ENCODE measurements at places on chromosomes 4 and X.

DNA sequence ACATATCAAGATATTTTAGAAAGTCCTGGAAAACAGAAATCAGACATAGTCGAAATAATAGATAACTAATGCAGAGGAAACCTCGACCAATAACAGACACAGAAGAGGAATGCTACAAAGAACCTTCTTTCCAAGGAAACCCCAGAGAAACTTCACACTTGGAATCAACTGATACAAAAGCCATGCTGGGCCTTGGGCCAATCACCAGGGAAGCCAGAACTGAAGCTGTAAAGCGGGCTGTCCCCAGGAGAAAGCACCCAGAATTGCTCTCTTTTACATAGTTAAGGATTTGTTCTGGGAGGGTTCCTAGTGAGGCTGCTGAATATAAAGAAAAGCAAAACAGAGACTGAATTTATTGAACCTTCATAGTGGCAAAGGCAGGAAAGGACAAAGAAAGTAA, 100.5 kb downstream of the PRDM5 start:
- H3K4me3 ChIP-seq = no peak overlapping the region
- H3K27ac ChIP-seq = no peak overlapping the region
- no peaks in the 10 kb centered on the region for H3K27me3 ChIP-seq
- H3K36me3 ChIP-seq = no peaks in the 10 kb centered on the region
- H3K4me1 ChIP-seq = no peaks in the 10 kb centered on the region

DNA sequence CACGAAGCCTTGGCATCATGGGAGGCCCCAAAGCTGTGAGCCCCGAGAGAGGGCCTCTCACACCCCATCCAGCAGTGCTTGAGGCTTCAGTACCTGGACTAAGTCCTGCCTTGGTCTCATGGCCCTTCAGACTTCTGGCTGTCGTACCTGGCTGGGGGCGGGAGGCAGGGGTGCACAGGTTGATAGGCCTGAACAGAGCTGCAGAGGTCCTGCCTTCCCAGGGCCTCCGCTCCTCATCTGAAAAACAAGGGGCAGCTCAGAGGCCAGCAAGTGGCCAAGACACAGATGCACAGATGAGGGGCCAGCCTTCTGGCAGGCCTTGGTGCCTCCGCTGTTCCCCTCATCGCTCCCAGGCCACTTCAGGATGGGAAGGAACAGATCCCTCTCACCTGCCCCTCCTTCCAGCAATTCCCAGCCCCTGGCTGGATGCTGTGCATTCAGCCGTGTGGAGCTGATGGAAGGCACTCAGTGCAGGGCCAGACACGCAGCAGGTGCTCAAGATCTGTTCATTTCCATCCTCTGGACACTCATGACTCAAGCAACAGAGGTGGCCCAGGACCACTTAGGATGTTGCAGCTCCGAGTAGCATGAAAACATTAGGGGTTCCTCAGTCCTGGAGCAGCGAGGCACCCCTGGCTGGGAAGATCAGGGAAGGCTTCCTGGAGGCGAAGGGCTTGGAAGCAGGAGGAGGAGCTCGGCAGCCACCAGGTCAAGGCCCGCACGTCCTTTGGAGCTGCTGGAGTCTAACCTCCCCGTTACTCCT, 1.4 kb downstream of the ZNF185 start:
- DNase-seq = no peak
- H3K4me3 ChIP-seq = no peak overlapping the region
- peak overlapping the region; percentile 41 for H3K27ac ChIP-seq
- H3K27me3 ChIP-seq = no peaks in the 10 kb centered on the region
- peaks cover 32% of the 10 kb centered on the region for H3K4me1 ChIP-seq

DNA sequence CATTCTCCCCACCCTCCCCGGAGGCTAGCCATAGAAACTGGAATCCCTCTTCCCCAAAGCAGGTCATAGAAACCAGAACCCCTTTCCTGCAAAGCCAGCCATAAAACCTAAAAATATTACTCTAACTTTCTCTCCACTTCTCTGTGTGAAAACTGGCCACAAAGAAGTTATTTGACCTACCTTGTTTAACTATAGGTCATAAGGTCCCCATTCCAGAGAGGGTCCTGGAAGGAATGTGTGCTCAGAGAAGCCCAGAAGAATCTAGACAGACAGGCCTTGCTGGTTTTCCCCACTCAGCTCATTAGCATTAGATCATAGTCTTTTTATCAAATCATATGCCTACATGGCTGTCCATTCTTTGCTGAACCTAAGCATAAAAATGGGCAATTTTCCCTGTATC, 52.8 kb upstream of the TEX13A start:
- no peaks in the 10 kb centered on the region for H3K4me1 ChIP-seq
- no peaks in the 10 kb centered on the region for H3K36me3 ChIP-seq
- no peaks in the 10 kb centered on the region for H3K27me3 ChIP-seq
- DNase-seq = no peak

- no peaks in the 10 kb centered on the region for H3K4me1 ChIP-seq
- H3K36me3 ChIP-seq = no peaks in the 10 kb centered on the region
Observed at GRCh38 chrX:87397103-87397886, 120.3 kb upstream of the KLHL4 start.

- no peaks in the 10 kb centered on the region for H3K36me3 ChIP-seq
- no peak overlapping the region for H3K4me3 ChIP-seq
- no peak overlapping the region for H3K27ac ChIP-seq
- no peaks in the 10 kb centered on the region for H3K27me3 ChIP-seq
- no peak for DNase-seq
Observed at GRCh38 chr4:167222099-167222498, 12.2 kb downstream of the SPOCK3 start.

DNA sequence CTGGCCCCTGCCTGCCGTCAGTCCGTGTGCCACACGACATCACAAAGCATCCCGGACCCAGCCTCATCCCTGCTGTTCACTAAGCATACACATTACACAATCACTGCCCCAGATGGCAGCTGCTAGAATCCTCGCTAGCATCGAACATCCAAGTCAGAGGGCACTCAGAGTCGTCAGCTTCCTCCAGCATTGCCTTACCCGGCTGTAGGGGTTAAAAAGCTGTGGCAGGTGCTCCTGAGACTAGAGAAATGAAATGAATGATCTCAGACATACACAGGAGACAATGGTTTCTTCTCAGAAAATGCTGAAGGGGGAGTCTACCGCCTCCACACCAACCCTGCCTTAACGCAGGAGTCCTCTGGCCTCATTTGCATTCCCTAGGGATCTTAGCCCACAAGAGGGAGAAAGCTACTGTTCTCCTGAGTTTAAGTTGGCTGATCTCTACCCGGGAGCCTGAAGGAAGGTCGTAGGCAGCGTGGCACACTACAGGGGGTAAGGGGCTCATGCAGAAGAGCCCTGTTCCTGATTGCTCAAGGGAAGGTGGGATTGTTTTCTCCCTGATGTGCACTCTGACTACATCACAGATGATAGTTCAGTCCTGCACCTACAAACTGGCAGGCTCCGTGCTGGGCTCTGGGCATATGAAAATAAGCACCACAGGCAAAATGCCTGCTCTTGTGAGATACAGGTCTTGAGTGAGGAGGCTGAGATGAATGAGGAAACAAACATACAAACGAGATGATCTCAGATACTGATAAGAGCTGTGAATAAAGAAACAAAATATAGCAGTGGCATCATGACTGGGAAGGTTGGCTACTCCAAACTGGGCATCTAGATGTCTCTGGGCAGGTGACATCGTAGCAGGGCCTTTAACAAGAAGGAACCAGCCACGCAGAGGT, 2.6 kb upstream of the KIAA0232 start:
- peak overlapping the region; percentile 63 for H3K27ac ChIP-seq
- peaks cover 11% of the 10 kb centered on the region for H3K4me1 ChIP-seq
- H3K4me3 ChIP-seq = no peak overlapping the region

DNA sequence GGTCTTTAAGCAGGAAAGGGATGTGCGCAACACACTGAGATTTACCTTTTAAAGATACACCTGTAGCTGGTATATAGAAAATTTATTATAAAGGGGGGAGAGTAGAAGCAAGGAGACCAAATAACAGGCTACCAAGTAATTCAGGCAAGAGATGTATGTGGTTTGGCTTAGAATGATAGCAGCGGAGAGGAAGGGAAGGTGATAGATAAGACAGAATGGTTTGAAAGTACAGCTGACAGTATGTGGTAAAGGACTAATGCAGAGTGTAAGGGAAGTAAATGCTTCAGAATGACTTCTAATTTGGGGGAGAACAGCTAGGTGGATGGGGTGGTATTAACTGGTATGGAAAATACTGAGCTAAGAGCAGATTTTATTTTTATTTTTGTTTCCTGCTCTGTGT, 308.9 kb downstream of the ANTXR2 start:
- H3K4me1 ChIP-seq = no peaks in the 10 kb centered on the region
- no peak overlapping the region for H3K4me3 ChIP-seq
- H3K27me3 ChIP-seq = no peaks in the 10 kb centered on the region

DNA sequence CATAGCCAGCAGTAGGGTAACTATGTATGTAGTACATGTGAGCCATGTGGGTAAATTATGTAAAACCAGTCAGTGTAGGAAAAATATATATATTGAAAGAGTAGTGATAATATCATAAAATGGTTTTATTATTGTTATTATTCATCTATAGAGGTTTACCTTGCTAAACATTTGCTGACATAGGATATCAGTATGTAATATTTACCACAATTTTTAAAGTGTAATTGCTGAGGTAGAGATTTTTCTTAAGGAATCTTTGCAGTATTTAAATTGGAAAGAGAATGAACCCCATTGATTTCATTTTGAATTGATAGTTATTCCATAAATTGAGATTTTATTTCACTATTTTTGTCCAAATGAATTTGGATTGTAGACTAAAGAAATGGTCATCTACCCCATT, 27.1 kb downstream of the SLAIN2 start:
- H3K27ac ChIP-seq = no peak overlapping the region
- H3K36me3 ChIP-seq = no peaks in the 10 kb centered on the region
- no peak for DNase-seq
- H3K4me3 ChIP-seq = no peak overlapping the region
- H3K4me1 ChIP-seq = peaks cover 23% of the 10 kb centered on the region
- no peaks in the 10 kb centered on the region for H3K27me3 ChIP-seq

- H3K4me3 ChIP-seq = peak overlapping the region; percentile 79
- DNase-seq = no peak
- H3K4me1 ChIP-seq = peaks cover 3% of the 10 kb centered on the region
- H3K36me3 ChIP-seq = no peaks in the 10 kb centered on the region
- peak overlapping the region; percentile 70 for H3K27ac ChIP-seq
Observed at GRCh38 chr4:70902577-70903290, 565 bp downstream of the MOB1B start.

DNA sequence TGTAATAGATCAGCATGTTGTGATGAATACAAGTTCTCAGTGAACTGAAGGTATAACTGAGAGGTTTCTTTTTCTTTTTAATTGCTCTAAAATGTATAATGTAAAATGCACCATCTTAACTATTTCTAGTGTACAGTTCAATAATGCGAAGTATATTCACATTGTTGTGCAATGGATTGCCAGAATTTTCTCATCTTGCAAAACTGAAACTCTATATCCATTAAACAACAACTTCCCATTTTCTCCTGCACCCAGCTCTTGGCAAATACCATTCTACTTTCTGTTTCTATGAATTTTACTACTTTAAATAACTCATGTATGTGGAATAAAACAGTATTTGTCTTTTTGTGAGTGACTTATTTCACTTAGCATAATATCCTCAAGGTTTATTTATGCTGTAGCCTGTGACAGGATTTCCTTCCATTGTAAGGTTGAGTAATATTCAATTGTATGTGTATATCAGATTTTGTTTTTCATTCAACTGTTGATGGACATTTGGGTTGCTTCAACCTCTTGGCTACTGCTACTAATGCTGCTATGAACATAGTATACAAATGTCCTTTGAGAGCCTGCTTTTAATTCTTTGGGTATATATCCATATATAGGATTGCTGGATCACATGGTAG, 53.5 kb upstream of the NPFFR2 start:
- H3K4me3 ChIP-seq = no peak overlapping the region
- H3K4me1 ChIP-seq = no peaks in the 10 kb centered on the region
- no peaks in the 10 kb centered on the region for H3K36me3 ChIP-seq
- H3K27me3 ChIP-seq = no peaks in the 10 kb centered on the region
- no peak for DNase-seq
- no peak overlapping the region for H3K27ac ChIP-seq

DNA sequence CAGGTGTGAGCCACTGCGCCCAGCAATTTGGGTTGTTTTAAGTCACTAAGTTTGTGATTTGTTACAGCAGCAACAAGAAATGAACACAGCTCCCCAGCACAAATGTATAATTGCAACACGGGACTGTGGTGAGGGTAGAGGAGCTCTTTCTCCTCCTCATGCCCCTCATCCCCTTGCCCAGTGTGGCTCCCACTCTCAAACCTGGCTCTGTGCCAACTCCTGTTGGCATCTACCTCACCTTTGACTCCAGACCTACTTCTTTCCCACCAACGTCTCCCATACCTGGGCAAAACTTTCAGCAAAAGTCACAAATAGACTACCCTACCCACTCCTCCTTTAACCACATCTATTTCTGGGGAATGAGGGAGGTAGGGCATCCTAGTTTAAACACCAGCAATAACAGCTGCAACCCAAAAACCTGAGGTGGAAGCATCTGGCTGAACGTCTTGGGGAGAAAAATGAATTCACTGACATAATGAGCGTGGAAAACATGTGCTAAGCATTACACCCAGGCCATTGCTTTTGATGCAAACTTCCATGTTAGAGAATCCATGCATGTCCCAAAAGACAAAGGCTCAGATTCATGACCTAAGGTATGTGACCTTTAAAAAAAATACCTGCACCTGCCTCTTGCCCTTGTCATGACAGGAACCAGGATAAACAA, 19.2 kb downstream of the LNX1 start:
- peaks cover 3% of the 10 kb centered on the region for H3K4me1 ChIP-seq
- H3K4me3 ChIP-seq = no peak overlapping the region
- DNase-seq = no peak
- no peaks in the 10 kb centered on the region for H3K36me3 ChIP-seq
- H3K27me3 ChIP-seq = no peaks in the 10 kb centered on the region

GRCh38 chr4:184647266-184648053, 1.8 kb downstream of the CASP3 start:
- H3K4me3 ChIP-seq = peak overlapping the region; percentile 84
- DNase-seq = no peak
- H3K4me1 ChIP-seq = peaks cover 39% of the 10 kb centered on the region
- peak overlapping the region; percentile 99 for H3K27ac ChIP-seq
- no peaks in the 10 kb centered on the region for H3K27me3 ChIP-seq

DNA sequence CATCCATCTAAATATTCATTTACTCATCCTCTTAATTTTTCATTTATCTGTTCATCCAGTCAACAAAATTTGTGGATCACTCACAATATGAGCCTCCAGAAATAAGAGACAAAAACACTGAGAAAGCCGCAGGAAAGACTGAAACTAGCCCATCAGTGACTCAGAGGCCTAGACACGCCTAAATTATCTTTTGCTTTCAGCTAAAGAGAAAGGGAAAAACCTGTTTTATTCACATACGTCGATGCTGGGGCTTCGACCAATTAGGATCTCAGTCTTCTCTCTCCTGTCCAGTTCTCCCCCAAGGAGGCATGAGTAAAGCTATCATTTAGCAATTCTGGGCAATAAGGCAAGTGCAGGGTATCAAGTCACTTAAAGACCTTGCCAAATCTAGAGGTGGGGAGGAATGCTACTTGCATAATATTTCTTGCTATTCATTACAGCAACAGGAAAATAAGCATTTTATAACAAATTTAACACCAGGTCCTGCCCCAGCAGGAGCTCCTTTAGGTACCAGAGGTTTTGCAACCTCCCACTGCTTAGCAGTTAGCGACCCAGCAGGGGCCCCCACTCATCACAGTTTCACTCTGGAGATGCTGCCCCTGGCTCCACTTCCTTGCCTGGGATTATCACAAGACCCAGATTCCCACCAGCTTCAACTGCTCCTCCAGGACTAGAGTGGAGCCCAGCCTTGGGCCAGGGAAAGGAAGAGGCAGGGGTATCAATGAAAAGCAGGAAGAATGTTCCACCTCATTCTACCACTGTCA, 30.1 kb upstream of the TMEM154 start:
- H3K27me3 ChIP-seq = no peaks in the 10 kb centered on the region
- no peaks in the 10 kb centered on the region for H3K36me3 ChIP-seq
- DNase-seq = no peak
- no peaks in the 10 kb centered on the region for H3K4me1 ChIP-seq
